ENCODE measurements at places on chromosomes 5 and 9.

GRCh38 chr9:18893491-18893890 is 139.5 kb downstream of the SAXO1 start:
- DNase-seq, result no peak
- no peak overlapping the region for H3K4me3 ChIP-seq
- H3K27me3 ChIP-seq, result no peaks in the 10 kb centered on the region
- peaks cover 93% of the 10 kb centered on the region for H3K36me3 ChIP-seq
- H3K27ac ChIP-seq, result no peak overlapping the region

DNA sequence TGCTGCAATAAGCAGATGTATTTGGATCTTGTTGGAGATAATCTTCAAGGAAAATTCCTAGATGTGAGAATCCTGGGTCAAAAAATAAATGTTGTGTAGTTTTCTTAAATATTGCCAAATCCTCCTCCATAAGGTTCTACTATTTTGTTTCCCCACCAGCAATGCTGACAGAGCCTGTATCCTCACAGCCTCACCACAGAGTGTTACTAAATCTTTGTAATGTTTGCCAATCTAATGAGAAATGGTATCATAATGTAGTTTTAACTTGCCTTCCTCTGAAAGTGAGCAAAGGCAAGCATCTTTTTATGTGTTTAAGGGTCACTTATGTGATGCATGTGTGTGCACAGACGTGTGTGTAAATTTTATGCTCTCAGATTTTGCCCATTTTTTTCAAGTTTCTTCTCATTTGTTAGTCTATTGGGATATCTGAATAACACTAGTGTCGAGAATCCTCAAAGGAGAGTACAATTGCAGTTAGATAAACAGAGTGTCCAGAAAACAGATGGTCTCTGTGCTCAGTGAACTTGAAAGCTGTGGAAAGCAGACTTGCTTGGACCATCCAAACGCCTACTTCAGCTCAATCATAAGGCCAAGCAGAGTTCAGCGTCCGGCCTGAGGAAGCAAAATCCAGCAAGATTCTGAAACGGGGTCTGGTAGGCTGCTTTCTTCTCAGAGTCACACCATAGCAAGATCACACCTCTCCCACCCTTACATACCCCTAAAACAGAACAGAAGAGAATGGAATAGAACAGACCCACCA is 35.7 kb upstream of the UGT3A1 start:
- no peak overlapping the region for H3K27ac ChIP-seq
- H3K4me3 ChIP-seq, result no peak overlapping the region
- H3K27me3 ChIP-seq, result peaks cover 6% of the 10 kb centered on the region
- no peak for DNase-seq
- H3K4me1 ChIP-seq, result no peaks in the 10 kb centered on the region

DNA sequence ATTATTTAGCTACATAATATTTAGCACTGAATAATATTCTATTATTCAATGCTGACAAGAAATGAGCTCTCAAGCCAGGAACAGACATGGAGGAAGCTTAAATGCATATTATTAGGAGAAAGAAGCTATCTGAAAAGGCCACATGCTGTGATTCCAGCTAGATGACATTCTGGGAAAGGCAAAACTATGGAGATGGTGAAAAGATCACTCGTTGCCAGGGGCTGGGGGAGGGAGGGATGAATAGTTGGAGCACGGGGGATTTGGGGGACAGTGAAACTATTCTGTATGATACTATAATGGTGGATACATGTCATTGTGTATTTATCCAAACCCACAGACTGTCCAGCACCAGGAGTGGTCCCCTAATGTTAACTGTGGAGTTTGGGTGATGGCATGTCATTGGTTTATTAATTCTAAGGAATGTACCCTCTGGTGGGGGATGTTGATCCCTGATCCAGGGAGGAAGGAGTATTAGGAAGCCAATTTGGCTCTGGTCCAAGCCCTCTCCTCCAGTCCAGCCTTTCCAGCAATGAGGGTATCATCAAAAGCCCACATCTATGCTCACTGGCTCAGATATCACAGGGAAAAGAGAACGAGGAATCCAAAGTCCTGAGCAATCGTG is 162.5 kb downstream of the COL23A1 start:
- H3K4me3 ChIP-seq, result no peak overlapping the region
- H3K36me3 ChIP-seq, result no peaks in the 10 kb centered on the region
- no peaks in the 10 kb centered on the region for H3K4me1 ChIP-seq
- H3K27ac ChIP-seq, result no peak overlapping the region

- H3K4me1 ChIP-seq, result no peaks in the 10 kb centered on the region
- H3K27ac ChIP-seq, result no peak overlapping the region
- H3K27me3 ChIP-seq, result no peaks in the 10 kb centered on the region
- no peak for DNase-seq
- no peaks in the 10 kb centered on the region for H3K36me3 ChIP-seq
- no peak overlapping the region for H3K4me3 ChIP-seq
These were observed 216.9 kb downstream of the C9orf50 start for GRCh38 chr9:129403779-129404620.

- peaks cover 15% of the 10 kb centered on the region for H3K4me1 ChIP-seq
- H3K36me3 ChIP-seq, result 0 out of 2 replicates have a peak, but pooled peaks cover 2% of the 10 kb centered on the region
- DNase-seq, result peak; percentile 80
- H3K27ac ChIP-seq, result peak overlapping the region; percentile 32
- H3K27me3 ChIP-seq, result no peaks in the 10 kb centered on the region
- no peak overlapping the region for H3K4me3 ChIP-seq
These were observed 24.9 kb downstream of the MELK start for GRCh38 chr9:36597412-36598178.

- no peaks in the 10 kb centered on the region for H3K27me3 ChIP-seq
- H3K4me1 ChIP-seq, result peaks cover 7% of the 10 kb centered on the region
- DNase-seq, result peak; percentile 27
- H3K36me3 ChIP-seq, result no peaks in the 10 kb centered on the region
These were observed 40.0 kb upstream of the ADRB2 start for GRCh38 chr5:148786456-148786855.

DNA sequence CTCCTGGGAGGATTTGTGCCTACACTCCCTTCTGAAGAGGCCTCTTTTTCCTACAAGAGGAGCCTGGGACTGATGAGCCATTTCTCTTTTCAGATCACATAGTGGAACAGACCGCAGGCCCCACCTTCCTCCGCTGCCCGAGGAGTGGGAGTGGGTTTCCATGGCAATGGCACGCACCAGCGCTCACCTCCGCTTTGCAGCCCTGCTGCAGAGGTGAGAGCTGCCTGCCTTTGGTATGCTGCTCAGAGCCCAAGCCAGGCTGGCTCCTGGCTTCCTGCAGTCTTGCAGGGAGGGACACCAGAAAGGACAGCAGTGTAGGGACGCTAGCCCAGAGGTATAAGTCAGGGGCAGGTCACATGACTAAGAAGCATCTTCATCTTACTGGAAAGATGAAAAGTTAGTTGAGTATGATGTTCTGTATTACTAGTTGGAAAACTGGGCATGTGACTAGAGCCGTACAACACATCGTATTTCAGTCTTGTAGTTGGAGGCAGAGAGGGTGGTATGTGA is 12.4 kb downstream of the PTTG1 start:
- no peak overlapping the region for H3K4me3 ChIP-seq
- H3K4me1 ChIP-seq, result peaks cover 7% of the 10 kb centered on the region
- H3K27ac ChIP-seq, result no peak overlapping the region
- H3K27me3 ChIP-seq, result peaks cover 8% of the 10 kb centered on the region

DNA sequence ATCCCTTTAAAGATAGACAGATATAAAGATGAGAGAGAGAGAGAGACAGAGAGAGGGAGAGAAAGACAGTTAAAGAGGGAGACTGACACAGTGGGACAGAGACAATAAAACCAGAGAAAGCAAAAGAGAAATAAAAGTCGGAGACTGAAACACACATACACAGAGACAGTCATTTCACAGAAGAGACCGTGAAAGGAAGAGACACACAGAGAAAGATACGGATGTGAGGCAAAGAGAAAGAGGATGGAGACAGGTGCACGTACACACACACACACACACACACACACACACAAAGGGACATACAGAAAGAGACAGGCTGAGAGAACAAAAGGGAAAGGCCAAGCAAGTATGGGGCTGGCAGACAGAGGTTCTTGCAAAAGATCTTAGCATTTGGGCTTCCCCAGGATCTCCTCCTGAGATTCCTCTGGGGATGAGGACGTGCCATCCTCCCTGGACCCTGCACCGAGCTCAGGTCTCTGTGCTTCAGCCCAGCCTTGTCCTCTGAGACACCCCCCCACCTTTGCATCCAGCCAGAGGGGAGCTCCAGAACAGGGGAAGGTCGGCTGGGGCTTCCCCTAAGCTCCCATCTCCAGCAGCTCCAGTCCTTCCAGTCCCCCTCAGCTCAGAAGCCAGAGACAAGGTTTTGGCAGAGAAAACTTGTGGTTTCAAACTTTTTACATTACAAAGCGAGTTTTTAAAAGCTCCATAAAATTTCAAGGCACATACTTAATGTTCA is 318.4 kb upstream of the PANK3 start:
- DNase-seq, result no peak
- no peaks in the 10 kb centered on the region for H3K27me3 ChIP-seq
- H3K4me1 ChIP-seq, result no peaks in the 10 kb centered on the region
- H3K4me3 ChIP-seq, result no peak overlapping the region

DNA sequence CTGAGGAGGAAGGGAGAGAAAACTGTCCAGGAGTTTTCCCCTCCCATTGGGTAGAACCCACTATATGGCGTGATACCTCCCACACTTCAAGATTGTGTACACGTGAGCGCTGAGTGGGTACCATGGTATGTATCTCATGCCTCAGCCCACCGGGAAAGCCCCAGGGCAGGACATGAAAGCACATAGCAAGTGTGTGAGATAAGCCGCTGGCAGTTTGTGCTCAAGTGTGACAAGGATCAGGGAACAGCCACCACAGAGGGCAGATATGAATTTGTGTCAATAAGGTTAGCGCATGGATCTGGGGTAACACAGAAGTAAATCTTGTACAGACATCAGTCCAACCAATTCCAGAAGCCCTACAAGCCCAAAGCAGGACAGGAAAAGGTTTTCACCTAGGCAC is 42.6 kb upstream of the NAA35 start:
- H3K4me1 ChIP-seq, result no peaks in the 10 kb centered on the region
- no peak overlapping the region for H3K27ac ChIP-seq
- no peak for DNase-seq
- H3K36me3 ChIP-seq, result no peaks in the 10 kb centered on the region

DNA sequence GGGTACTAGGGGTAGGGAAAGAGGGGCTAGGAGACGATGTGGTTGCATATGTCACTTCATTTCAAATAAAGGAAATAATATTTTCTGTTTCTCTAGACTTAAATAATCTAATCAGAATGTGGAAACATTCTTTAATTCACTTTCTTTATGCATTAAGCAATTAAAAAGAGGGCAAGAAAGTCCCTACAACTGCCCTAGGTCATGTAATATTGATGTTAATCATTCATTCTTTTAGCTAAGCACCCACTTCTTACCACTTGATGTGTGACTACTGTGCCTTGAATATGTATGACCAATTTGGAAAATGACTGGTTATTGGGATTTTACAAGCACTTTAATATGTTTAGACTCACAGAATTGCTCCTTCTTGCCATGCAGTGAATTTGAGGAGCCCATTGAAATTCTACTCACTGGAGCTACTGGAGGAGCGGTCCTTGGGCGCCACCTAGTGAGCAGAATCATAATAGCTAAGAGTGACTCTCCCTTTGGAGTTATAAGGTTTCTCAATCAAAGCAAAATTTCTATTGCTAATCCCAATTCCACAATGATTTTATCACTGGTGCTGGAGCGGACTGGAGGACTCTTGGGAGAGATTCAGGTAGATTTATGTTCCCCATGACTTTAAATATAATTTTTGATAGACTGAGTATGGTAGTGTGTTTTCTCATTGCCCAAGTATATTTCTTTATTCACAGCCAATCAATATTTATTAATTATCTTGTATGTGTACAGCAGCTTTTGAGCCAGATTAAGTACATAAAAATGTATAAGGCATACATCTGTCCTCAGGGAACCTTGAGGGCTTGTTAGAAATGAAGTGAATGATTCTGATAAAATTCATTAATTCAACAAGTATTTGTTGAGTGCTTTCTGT is 225.1 kb downstream of the ADGRV1 start:
- H3K4me1 ChIP-seq, result no peaks in the 10 kb centered on the region
- H3K27ac ChIP-seq, result no peak overlapping the region
- no peak overlapping the region for H3K4me3 ChIP-seq
- H3K27me3 ChIP-seq, result no peaks in the 10 kb centered on the region

- no peak overlapping the region for H3K4me3 ChIP-seq
- DNase-seq, result no peak
These were observed 16.2 kb upstream of the PTGS1 start for GRCh38 chr9:122354536-122355199.

DNA sequence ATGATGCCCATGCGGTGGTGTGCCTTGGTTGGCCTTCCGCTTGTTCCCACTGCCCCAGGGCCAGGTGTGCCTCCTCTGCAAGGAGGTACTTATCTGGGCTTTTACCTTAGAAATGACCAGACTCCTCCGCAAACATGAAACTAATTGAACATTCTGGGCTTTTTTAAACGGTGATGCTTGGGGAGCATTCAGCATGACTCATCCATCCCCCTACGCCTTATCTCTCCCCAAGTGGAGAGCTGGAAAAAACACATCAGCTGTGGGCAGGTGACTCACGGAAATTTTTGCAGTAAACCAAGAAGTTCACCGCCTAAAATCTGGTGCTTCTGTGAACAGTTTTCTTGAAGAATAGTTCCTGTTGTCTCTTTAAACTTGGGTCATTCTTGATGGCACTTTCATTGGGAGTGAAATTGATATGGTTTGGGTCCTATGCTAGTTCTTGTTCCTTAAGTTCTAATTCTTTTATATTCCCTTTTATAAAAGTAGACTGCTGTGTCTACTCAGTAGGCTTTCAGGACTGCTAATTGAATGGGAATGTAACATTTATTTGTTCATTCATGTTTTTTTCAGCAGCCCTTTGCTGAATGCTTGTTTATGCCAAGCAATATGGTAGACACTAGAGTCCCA is 39.6 kb downstream of the SFXN1 start:
- peaks cover 10% of the 10 kb centered on the region for H3K4me1 ChIP-seq
- no peaks in the 10 kb centered on the region for H3K27me3 ChIP-seq
- H3K4me3 ChIP-seq, result no peak overlapping the region
- DNase-seq, result peak; percentile 87

GRCh38 chr5:141868541-141868940 is 9.7 kb downstream of the PCDH1 start:
- no peak for DNase-seq
- no peaks in the 10 kb centered on the region for H3K27me3 ChIP-seq
- no peak overlapping the region for H3K27ac ChIP-seq
- H3K4me3 ChIP-seq, result no peak overlapping the region
- no peaks in the 10 kb centered on the region for H3K36me3 ChIP-seq
- H3K4me1 ChIP-seq, result no peaks in the 10 kb centered on the region

DNA sequence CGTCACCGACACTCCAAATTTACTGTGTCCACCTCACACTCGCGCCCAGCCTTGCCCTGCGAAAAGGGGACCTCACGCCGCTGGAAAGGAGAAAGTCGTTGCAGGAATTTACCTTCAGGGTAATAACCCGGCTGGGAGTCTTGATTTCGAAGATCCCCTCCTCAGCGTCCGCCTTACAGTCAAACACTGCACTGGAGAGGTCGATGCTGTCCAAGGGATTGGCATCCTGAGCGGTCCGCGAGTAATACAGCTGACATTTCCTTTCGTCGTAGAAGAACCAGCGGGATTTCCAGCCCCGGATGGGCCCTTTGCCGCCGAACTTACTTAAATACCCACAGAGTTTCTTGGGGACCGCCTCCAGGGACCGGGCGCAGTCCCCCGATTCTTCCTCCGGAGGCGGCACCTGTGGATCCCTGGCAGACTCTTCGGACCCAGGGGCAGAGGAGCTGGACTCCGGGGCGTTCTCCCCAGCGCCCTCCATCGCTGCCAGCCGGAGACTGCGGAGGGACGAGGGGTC is 330 bp downstream of the TBC1D2 start:
- peak overlapping the region; percentile 99 for H3K4me3 ChIP-seq
- peaks cover 32% of the 10 kb centered on the region for H3K4me1 ChIP-seq
- peak; percentile 82 for DNase-seq

GRCh38 chr5:82522897-82523296 is 244.7 kb upstream of the RPS23 start:
- H3K27ac ChIP-seq, result no peak overlapping the region
- DNase-seq, result no peak
- no peaks in the 10 kb centered on the region for H3K4me1 ChIP-seq
- H3K27me3 ChIP-seq, result peaks cover 12% of the 10 kb centered on the region
- no peak overlapping the region for H3K4me3 ChIP-seq

Data from GM23248 (cell line).